Right forelimb (tissue), 1 donor: ENCODE measurements at places on chromosomes 1 and 21.

DNA sequence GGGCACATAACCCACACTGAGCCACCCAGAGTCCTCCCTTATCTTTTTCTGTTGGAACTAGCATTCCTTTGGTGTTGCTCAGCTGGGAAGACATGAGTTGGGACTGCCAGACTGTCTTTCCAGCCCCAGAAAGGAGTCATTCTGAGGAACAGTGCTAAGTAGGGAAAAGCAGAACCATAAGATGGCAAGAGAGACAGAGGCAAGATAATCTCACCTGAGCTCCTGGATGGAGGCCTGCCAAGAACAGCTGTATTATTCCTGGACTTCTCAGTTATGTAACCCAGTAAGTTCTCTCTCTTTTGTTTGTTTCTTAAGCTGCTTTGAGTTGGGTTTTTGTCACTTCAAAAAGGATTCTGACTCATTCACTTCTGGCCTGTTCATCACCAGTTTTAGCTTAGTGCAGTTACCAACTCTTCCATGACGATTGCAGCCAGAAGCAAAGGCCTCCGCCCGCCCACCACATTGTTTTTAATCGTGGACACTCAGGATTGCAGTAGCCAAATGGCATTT, 134.4 kb downstream of the OMA1 start:
- no peak for DNase-seq

- no peak for DNase-seq
These were observed 49.8 kb upstream of the RCC1 start for GRCh38 chr1:28456078-28456477.

DNA sequence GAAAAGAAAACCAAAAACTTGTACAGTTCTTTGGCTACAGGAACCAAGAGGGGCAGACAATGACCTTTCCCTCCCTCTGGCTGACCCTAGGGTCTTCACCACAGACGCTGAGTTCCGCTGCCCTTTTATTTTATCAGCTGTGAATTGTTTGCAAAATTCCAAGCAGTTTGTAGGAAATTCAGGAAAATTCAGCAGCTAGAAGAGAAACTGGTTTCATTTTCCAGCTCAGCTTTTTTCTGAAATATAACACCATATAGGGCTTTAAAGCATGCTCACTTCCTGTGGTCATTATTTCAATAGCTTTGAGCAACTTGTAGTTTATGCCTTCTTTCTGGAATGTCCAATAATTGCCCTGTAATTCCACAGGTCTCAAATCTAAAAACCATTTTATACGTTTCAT, 5.5 kb upstream of the PIK3R3 start:
- DNase-seq, result no peak

DNA sequence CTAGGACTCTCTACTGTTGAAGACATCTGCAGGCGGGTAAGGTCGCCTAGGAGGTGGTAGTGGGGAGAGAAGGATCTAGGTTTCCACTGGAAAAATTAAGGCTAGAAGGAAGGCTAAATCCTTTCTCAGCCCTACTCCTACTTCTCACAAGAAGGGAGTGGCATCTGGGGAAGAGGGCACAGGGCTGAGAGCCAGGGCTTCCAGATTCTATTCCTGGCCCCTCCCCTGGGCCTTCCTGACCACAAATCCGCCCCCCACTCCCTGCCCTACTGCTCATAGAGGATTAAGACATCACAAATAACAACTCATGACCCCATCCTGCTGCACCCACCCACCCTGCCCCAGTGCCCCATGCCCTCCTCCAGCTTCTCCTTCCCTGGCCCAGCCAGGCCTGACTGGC, 2.5 kb downstream of the PHLDA3 start:
- no peak for DNase-seq

DNA sequence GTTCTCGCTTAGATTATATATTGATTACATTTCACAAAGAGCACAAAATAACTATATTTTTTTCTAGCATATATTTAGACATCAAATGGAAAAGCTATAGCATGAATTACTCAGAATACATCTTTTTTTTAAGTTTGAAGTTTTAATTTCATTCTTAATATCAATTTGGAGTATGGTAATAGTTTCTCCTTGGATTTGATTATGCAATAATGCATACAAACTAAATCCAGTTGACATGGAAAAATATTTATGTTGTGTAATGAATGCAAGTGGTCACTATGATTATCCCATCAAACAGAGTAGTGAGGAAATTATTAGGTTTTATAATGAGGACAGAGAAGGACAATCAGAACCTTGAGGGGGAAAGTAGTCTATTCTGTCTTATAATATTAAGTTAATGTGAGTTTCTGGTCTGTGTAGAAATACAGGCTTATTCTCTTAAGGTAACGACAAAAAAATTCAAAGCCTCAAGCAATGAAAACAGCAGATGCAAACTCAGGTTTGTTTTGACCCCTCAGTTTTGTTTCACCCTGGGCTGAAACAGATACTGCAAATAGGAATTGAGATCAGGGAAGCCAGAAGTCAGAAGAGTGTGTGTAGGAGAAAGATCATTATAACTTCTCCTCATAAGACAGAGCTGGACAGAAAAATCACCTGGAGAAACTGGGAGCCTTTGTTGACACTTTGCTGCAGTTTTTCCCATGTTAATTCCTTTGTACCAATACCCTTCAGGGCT, 23.7 kb downstream of the LRRC8B start:
- no peak for DNase-seq

DNA sequence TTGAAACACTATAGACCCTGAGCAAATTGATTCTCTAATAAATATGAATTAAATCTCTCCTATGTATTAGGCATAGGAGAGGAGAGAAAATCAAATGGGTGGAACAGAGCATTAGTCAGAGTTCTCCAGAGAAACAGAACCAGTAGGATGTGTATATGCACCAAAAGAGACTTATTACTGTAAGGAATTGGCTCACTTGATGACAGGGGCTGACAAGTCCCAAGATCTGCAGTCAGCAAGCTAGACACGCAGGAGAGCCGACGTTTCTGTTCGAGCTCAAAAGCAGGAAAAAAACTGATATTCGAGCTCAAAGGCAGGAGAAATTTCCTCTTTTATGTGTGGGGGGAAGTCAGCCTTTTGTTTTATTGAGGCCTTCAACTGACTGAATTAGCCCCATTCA, 259.2 kb upstream of the KAZN start:
- no peak for DNase-seq

- no peak for DNase-seq
These were observed 110.7 kb upstream of the ERRFI1 start for GRCh38 chr1:8136766-8137165.
